ENCODE measurements at places on chromosomes 13 and 19.

DNA sequence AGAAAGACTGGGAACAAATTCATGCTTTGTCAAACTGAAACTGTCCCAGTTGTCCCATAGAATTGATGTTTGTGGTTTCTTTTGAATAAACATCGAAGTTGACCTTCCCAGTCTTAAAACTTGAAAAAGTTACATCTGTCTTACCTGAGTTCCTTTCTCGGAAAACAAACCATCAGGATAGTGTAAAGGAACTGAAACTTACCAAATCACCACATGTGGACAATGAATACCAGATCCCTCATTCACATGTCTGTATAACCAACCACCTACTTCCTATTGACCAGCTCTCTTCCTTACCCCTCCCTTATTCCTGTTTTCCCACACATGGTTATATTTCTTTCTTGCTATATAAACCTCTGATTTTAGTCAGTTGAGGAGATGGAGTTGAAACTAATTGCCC lies 791.7 kb upstream of the PCDH20 start:
- H3K27ac ChIP-seq, result no peak overlapping the region
- H3K4me1 ChIP-seq, result no peaks in the 10 kb centered on the region
- no peak for DNase-seq
- no peaks in the 10 kb centered on the region for H3K36me3 ChIP-seq

GRCh38 chr19:46733690-46734292 lies 12.1 kb upstream of the FKRP start:
- no peak overlapping the region for H3K27ac ChIP-seq
- no peaks in the 10 kb centered on the region for H3K27me3 ChIP-seq
- H3K4me3 ChIP-seq, result no peak overlapping the region
- H3K4me1 ChIP-seq, result no peaks in the 10 kb centered on the region

GRCh38 chr19:18863843-18864362 lies 32.1 kb downstream of the CERS1 start:
- no peaks in the 10 kb centered on the region for H3K27me3 ChIP-seq
- H3K4me3 ChIP-seq, result no peak overlapping the region
- H3K4me1 ChIP-seq, result no peaks in the 10 kb centered on the region
- H3K36me3 ChIP-seq, result peaks cover 96% of the 10 kb centered on the region

- no peaks in the 10 kb centered on the region for H3K27me3 ChIP-seq
- no peak overlapping the region for H3K27ac ChIP-seq
- DNase-seq, result no peak
- H3K4me3 ChIP-seq, result no peak overlapping the region
- H3K4me1 ChIP-seq, result peaks cover 9% of the 10 kb centered on the region
- H3K36me3 ChIP-seq, result no peaks in the 10 kb centered on the region
Measured at GRCh38 chr19:50320051-50320450, 9.1 kb downstream of the KCNC3 start.

DNA sequence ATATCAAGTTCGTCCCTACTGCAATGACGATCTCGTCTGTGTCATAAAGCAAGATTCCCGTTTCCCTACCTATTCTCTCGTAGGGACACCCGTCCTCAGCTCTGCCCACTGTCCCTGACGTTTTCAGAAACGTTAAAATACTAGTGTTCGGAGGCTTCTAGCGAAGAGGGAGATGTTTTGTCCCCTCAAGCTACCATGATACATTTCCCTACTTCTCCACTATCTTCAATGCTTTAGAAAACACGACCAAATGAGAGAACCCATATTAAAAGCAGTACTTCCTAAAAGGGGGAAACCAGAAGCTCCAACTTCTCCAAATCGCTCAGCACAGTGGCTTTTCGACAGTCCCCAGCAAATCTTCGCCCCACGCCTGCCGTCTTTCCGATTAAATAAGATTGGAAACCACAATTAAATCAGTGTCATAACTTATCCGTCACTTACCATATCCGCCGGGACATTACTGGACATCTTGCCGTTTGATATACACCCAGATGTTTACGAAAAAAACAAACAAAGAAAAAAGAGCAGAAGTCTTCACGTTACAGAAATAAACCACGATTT lies 1.3 kb downstream of the UBL3 start:
- peak overlapping the region; percentile 65 for H3K27ac ChIP-seq
- peaks cover 28% of the 10 kb centered on the region for H3K4me1 ChIP-seq
- H3K27me3 ChIP-seq, result no peaks in the 10 kb centered on the region
- H3K36me3 ChIP-seq, result no peaks in the 10 kb centered on the region
- peak overlapping the region; percentile 79 for H3K4me3 ChIP-seq

DNA sequence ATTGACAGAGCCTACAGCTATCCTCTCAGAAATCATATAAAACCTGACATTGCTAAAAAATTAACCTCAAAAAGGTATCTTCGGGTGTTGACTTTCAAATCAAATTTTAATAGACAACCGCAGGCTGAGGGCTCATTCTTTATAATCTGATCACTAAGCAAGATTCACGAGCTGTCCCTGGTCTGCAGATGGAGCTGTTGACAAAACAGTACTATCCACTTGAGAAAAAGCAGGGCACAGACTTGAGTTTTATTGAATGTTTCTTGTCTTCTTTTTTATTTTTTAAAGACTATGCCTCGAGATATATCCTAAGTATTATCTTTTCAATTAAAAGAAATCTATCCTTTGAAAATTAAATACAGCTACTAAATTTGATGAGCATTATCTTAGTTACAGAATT lies 540.5 kb downstream of the PCDH9 start:
- no peaks in the 10 kb centered on the region for H3K36me3 ChIP-seq
- H3K4me1 ChIP-seq, result no peaks in the 10 kb centered on the region
- no peak for DNase-seq
- H3K4me3 ChIP-seq, result no peak overlapping the region

DNA sequence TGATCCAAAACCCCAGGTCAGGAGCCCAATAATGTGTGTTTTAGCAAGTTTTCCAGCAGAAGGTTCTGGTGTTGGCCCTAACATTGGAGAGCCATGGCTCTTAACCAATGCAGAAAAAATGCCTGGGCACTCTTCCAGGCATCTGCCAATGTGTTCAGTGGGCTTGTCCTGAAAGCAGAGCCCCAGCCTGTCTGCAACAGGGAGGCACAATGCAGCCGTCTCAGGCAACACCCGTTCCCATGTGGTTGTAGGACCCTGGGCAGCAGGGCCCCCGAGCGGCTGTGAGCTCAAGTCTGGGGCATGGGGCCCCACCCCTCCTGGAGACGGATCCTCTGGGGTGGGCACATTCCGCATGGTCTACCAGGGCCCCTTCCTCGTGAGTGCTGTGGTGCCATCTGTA lies 58.1 kb upstream of the SIAH3 start:
- no peaks in the 10 kb centered on the region for H3K36me3 ChIP-seq
- DNase-seq, result no peak
- no peak overlapping the region for H3K4me3 ChIP-seq
- no peak overlapping the region for H3K27ac ChIP-seq

DNA sequence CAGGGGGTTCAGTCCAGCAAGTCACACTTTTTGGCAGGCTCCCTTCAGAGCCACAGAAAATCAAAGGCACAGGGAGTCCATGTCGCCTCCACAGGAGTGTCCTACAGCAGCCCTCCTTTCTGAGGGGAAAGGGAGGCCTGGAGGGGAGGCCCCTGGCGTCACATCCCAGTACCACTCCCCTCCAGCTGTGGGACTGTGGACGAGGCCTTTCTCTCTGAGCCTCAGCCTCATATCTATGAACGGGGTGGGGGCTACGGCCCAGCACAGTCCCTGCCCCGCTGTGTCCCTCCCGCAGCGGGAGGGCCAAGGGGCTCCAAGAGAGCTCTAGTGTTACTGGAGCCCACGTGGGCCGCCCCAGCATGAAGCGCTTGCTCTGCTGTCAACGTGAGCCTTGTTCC lies 23.8 kb downstream of the PEPD start:
- H3K4me3 ChIP-seq, result no peak overlapping the region
- no peaks in the 10 kb centered on the region for H3K4me1 ChIP-seq
- H3K27ac ChIP-seq, result no peak overlapping the region
- H3K36me3 ChIP-seq, result 0 out of 2 replicates have a peak, but pooled peaks cover 5% of the 10 kb centered on the region
- DNase-seq, result no peak

DNA sequence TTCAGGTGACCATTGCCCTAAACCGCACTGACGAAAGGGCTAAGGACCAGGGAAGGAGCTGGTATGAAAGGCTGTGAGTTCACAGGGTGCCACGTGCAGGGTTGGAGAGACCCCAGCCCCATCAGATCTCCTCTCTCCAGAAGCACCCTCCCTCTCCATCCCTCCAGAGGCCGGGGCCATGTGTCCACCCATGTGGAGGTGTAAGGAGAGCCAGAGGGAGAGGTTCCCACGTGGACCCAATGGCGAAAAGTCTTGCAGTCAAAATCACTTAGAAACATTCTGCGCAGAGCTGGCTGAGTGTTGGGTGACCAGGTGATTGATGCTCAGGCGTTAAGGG lies 168.3 kb downstream of the COL4A1 start:
- peak overlapping the region; percentile 54 for H3K4me3 ChIP-seq
- no peaks in the 10 kb centered on the region for H3K36me3 ChIP-seq
- no peak overlapping the region for H3K27ac ChIP-seq
- DNase-seq, result no peak

GRCh38 chr19:28905996-28906395 lies 307.0 kb downstream of the UQCRFS1 start:
- H3K4me3 ChIP-seq, result no peak overlapping the region
- no peak overlapping the region for H3K27ac ChIP-seq
- DNase-seq, result no peak
- no peaks in the 10 kb centered on the region for H3K4me1 ChIP-seq
- peaks cover 8% of the 10 kb centered on the region for H3K27me3 ChIP-seq

DNA sequence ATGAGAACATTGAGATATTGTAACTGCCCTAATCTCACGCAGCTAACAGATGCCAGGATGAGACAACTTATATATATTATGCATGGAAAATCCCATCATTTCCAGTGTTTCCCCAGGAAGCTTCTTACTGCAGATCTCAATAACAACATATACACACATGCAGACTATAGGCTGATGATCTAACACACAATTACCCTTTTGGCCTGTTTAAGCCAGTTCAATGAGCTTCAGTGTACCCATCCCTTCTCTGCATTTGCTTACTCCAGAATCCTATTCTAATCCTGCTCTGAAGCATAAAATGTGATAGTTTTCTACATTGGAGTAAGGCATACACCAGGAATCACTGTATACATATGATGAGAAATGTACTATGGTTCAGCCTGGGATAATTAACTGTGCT lies 489.4 kb downstream of the SUCLA2 start:
- no peak overlapping the region for H3K4me3 ChIP-seq
- no peaks in the 10 kb centered on the region for H3K36me3 ChIP-seq
- no peak for DNase-seq
- H3K27me3 ChIP-seq, result peaks cover 3% of the 10 kb centered on the region
- H3K4me1 ChIP-seq, result no peaks in the 10 kb centered on the region

- no peak overlapping the region for H3K4me3 ChIP-seq
- no peaks in the 10 kb centered on the region for H3K4me1 ChIP-seq
- H3K27me3 ChIP-seq, result no peaks in the 10 kb centered on the region
- H3K36me3 ChIP-seq, result peaks cover 40% of the 10 kb centered on the region
- H3K27ac ChIP-seq, result no peak overlapping the region
Measured at GRCh38 chr19:14405380-14405757, 13.8 kb downstream of the DDX39A start.

- peak overlapping the region; percentile 97 for H3K4me3 ChIP-seq
- H3K27me3 ChIP-seq, result no peaks in the 10 kb centered on the region
- peaks cover 32% of the 10 kb centered on the region for H3K4me1 ChIP-seq
- no peak for DNase-seq
Measured at GRCh38 chr19:12891553-12892021, 627 bp downstream of the GCDH start.

DNA sequence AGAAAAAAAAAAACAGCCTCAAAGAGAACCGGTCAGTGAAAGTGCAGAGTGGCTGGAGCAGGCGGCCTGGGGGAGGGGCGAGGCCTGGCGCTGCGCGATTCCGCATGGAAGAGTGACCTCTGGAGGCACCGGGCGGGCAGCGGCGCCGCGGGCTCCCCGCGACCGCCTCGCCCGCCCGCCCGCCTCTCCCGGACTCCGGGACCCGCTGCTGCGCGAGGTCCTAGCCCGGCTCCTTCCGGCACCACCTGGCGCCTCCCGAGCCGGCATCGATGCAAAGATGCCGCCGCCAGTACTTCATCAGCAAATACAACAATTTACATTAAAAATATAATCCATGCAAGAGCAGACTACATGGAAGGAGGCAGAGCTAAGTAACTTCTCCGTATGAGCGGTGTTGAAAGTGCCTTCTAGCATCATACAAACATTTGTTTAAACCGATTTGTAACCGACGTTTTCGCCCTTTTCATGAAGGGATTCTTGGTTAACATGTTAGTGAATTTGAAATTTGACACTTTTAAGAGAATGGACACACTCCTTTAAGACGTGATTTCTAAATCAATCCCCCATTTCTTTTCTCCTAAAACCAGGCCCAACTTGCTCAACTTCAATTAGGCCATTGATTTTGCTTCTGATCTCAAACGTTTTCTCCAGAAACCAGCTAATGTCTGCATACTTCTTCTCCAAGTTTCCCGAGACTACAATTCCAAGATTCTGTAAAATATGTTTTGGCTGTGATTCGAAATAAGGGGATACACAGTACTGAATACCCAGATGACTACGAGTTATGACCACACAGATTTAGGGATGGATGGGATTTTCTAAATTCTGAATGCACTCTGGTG lies 2.1 kb downstream of the EFNB2 start:
- H3K4me3 ChIP-seq, result no peak overlapping the region
- H3K36me3 ChIP-seq, result peaks cover 7% of the 10 kb centered on the region
- no peaks in the 10 kb centered on the region for H3K27me3 ChIP-seq
- H3K4me1 ChIP-seq, result no peaks in the 10 kb centered on the region

DNA sequence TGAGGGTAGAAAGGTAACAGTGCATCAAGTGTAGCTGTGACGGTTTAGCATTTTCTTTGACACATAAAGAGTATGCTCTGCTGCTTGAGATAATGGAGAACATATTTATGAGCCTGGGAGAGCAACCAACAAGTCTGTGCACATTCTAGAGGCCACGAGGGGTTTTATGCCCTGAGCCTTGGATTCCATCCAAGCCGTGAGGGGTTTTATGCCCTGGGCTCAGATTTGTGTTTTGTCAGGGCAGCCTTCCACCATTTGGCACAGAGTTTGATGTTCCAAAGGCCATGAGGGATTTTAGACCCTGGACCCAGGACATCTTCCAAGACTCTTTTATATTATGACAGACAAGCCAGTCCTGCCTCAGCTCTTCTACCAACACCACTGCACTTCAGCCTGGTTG lies 106.4 kb downstream of the ZNF486 start:
- H3K4me3 ChIP-seq, result no peak overlapping the region
- no peaks in the 10 kb centered on the region for H3K36me3 ChIP-seq
- no peaks in the 10 kb centered on the region for H3K4me1 ChIP-seq
- no peaks in the 10 kb centered on the region for H3K27me3 ChIP-seq
- no peak overlapping the region for H3K27ac ChIP-seq

- H3K4me1 ChIP-seq, result no peaks in the 10 kb centered on the region
- no peak for DNase-seq
- H3K27me3 ChIP-seq, result no peaks in the 10 kb centered on the region
- no peaks in the 10 kb centered on the region for H3K36me3 ChIP-seq
Measured at GRCh38 chr13:23778002-23778652, 111.1 kb downstream of the MIPEP start.

DNA sequence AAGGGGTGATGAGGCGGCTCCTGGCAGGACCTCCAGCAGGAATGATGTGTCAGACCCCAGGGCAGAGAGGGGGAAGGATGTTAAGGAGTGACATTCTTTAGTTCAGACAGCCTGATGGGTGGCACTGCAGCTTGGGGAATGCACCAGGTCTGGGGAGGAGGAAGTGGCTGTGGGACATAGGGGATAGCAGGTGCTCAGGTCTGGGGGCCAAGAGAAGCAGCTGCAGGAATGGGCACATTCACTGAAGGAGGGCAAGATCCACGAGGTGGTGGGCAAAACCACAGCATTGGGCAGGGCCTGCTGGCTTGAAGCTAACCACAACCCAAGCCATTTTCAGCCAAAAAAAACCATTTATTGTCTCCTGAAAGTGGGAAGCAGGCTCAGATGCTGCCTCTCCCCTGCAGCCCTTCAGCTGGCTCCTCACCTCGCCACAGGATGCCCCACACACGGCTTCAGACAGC lies 26.5 kb downstream of the COMP start:
- no peaks in the 10 kb centered on the region for H3K36me3 ChIP-seq
- 0 out of 2 replicates have a peak, but pooled peaks cover 3% of the 10 kb centered on the region for H3K4me1 ChIP-seq
- no peak overlapping the region for H3K4me3 ChIP-seq
- peak; percentile 35 for DNase-seq
- H3K27ac ChIP-seq, result no peak overlapping the region

Data from DND-41 (cell line).